RPMI8226 (cell line): ENCODE measurements at places on chromosomes 5 and 9.

GRCh38 chr5:173868096-173868880, 19.9 kb upstream of the CPEB4 start:
- no peak for DNase-seq

GRCh38 chr5:14309878-14310531, 166.9 kb downstream of the TRIO start:
- no peak for DNase-seq

GRCh38 chr5:159777049-159777660, 139.1 kb upstream of the ADRA1B start:
- no peak for DNase-seq

GRCh38 chr9:109817846-109818472, 38.0 kb downstream of the PALM2AKAP2 start:
- peak; percentile 76 for DNase-seq
